ENCODE measurements at places on chromosomes 13 and 19.

DNA sequence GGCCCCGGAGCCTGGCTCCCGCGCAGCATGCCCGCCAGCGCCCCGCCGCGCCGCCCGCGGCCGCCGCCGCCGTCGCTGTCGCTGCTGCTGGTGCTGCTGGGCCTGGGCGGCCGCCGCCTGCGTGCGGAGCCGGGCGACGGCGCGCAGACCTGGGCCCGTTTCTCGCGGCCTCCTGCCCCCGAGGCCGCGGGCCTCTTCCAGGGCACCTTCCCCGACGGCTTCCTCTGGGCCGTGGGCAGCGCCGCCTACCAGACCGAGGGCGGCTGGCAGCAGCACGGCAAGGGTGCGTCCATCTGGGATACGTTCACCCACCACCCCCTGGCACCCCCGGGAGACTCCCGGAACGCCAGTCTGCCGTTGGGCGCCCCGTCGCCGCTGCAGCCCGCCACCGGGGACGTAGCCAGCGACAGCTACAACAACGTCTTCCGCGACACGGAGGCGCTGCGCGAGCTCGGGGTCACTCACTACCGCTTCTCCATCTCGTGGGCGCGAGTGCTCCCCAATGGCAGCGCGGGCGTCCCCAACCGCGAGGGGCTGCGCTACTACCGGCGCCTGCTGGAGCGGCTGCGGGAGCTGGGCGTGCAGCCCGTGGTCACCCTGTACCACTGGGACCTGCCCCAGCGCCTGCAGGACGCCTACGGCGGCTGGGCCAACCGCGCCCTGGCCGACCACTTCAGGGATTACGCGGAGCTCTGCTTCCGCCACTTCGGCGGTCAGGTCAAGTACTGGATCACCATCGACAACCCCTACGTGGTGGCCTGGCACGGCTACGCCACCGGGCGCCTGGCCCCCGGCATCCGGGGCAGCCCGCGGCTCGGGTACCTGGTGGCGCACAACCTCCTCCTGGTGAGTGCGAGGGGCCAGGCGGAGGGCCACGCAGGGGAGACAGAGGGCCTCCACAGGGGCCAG is at the start of gene KL:
Gene KL (plus strand): TSS at position 10 of the 909 bp plus-strand sequence. CDS start 18 bp downstream, at position 28.
- no peak for DNase-seq

- no peak for DNase-seq
Observed at GRCh38 chr13:38321654-38322053, 28.0 kb upstream of the UFM1 start.

- DNase-seq, result no peak
Observed at GRCh38 chr13:75071395-75071794, 410.6 kb downstream of the TBC1D4 start.

GRCh38 chr19:30887042-30887441 is 462.2 kb downstream of the TSHZ3 start:
- no peak for DNase-seq

DNA sequence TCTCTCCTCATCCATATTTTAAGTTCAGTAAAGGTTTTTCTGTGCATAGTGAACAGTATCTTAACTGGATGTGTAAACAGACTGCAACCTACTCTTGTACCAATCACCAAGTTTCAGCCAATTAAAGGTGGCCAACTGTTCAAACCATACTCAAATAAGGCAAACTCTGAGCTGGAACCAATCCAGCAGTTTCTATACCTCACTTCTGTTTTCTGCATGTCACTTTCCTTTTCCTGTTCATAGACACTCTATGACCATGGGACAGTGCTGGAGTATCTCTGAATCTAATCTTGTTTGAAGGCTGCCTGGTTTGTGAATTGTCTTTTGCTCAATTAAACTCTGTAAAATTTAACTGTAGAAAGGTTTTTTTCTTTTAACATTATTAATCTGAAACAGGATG is 470.3 kb upstream of the SLITRK6 start:
- no peak for DNase-seq

- DNase-seq, result no peak
Observed at GRCh38 chr13:31434613-31435012, 234.8 kb downstream of the B3GLCT start.

GRCh38 chr19:703651-704446 is 4.9 kb upstream of the PALM start:
- peak; percentile 66 for DNase-seq

- DNase-seq, result no peak
Observed at GRCh38 chr19:18282788-18283141, 1.3 kb upstream of the JUND start.

- no peak for DNase-seq
Observed at GRCh38 chr13:92963029-92963428, 263.6 kb upstream of the GPC6 start.

- DNase-seq, result no peak
Observed at GRCh38 chr19:46499692-46500091, 4.0 kb upstream of the PNMA8B start.

DNA sequence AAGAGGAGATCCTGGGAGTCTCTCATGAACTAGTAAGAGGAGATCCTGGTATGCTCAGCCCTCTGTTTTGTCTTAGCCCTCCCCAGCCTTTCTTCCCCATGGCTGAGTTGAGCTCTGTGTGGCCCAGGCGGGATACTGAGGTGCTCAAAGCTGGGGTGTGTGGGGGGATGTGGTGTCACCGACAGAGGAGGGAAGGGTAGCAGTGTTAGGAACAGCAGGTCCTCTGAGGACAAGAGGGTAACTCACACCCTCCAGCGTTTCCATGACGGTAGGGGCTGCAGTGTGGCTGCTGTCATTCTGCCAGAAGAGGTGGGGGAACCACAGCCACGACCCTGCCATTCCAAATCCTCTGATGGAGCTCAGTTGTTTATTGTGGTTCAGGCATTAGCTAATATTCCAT is 691 bp downstream of the KIR2DL4 start:
- DNase-seq, result no peak

DNA sequence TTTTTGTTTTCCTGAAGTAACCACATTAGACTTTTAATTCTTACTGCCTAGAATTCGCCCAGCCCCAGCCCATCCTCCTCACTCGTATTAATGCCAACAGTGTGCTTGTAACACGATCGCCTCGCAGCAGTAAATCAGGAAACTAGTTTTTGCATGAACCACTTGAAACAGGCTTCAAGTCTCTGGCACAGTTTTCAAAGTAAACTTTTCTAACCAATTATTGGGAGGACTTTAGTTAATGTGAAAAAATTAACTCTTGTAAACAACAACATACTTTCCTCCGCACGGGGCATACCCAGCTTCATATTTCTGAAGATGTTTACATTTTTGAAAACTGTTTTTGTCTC is 39.2 kb downstream of the TNFRSF19 start:
- DNase-seq, result no peak

GRCh38 chr13:41533266-41534052 is 76.1 kb downstream of the RGCC start:
- DNase-seq, result no peak

Data from T-helper 9 cell (primary cell).